Progenitor cell of endocrine pancreas (in vitro differentiated cells): ENCODE measurements at places on chromosomes 16 and 17. TPM values are rescaled to one million over a fixed set of nuclear protein-coding genes. Genes with fewer than 3 reads are reported as not detected.

The DDX52 gene
- total RNA-seq: 77.2 and 79.4 TPM in 2 replicates

The TP53TG3F gene
- not detected in 2 replicates for total RNA-seq

The EVPL gene
- 0.05 TPM in 1 of 2 replicates, not detected in the other for total RNA-seq

The SLC6A2 gene
- total RNA-seq: not detected in 2 replicates

The VMO1 gene
- 1.3 and 2.0 TPM in 2 replicates for total RNA-seq

The B9D1 gene
- total RNA-seq: 27.3 and 29.9 TPM in 2 replicates

The SHISA6 gene
- total RNA-seq: 1.0 and 1.2 TPM in 2 replicates

The MYL4 gene
- 0.86 and 1.1 TPM in 2 replicates for total RNA-seq

The ZG16B gene
- total RNA-seq: not detected in 2 replicates

The NUP85 gene
- total RNA-seq: 83.8 and 86.9 TPM in 2 replicates

The DPEP3 gene
- total RNA-seq: not detected in 2 replicates

The FBXO39 gene
- not detected in 2 replicates for total RNA-seq

The LRRC37A gene
- 6.8 TPM in 2 replicates for total RNA-seq

The AXIN2 gene
- 10.2 and 10.7 TPM in 2 replicates for total RNA-seq
